Colonic mucosa (tissue), 4 donors: ENCODE measurements at places on chromosomes 6 and 20. TPM values are rescaled to one million over a fixed set of nuclear protein-coding genes. Genes with fewer than 3 reads are reported as not detected.

Gene KCNK16
- total RNA-seq: not detected

DNA sequence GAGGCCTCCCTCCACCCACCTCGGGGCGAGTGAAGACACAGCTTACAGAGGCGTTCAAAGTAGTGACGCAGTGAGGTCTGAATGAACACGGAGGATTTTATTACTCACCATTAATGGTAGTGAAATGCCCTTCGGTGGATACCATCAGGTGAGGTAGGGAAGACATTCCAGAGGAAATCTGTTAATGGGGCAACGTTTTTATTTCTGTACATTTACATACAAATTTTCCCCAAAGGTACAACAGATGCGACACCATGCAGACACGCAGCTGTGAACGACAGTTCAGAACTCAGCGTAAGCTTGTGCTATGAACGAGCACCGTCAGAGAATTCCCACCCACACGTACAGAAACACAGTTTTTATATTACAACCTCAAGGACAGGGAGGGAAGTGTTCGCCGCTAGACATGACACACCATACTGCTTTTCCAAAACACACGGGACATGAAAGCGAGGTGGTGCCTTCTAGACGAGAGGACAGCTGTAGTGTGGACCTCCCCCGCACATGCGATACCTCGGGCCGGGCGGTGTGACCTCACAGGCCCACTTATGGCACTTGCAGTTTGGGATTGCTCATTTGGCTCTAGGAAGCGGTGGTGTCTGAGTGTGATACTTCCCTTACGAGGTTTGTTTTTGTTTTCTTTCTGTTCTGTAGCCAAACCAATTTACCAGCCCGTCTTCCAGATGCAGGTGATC lies 10.7 kb downstream of the PSMG4 start:
- no peak for DNase-seq
- no peaks in the 10 kb centered on the region for H3K27me3 ChIP-seq
- H3K4me3 ChIP-seq: no peak overlapping the region
- H3K36me3 ChIP-seq: no peaks in the 10 kb centered on the region

- no peak overlapping the region for H3K27ac ChIP-seq
- no peaks in the 10 kb centered on the region for H3K4me1 ChIP-seq
- no peak for DNase-seq
- H3K4me3 ChIP-seq: no peak overlapping the region
- H3K36me3 ChIP-seq: no peaks in the 10 kb centered on the region
Measured at GRCh38 chr20:43994486-43995100, 79.9 kb downstream of the TOX2 start.

DNA sequence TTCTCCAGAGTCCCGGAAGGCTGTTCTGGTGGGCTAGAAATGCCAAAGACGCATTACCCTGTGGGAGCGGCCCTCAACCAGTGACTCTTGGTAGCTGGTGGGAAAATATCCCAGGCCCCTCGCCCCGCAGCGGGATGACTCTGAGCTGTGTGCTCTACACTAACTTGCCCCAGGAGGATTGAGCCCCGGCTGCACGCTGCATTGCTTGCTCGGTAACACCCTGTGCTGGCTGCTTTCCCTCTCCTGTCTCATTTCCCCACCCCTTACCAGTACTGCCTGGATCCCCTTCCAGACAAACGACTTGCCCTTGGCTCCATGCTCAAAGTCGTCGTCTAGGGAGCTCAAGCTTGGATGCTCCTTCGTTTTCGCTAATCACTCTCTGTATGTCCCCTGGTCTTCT lies 411.8 kb upstream of the SULF2 start:
- no peak overlapping the region for H3K4me3 ChIP-seq
- no peaks in the 10 kb centered on the region for H3K4me1 ChIP-seq
- DNase-seq: no peak
- no peaks in the 10 kb centered on the region for H3K27me3 ChIP-seq
